ENCODE measurements at places on chromosomes 13 and 19. TPM values are rescaled to one million over a fixed set of nuclear protein-coding genes. Genes with fewer than 3 reads are reported as not detected.

GRCh38 chr19:49398001-49398615 is 10.1 kb downstream of the KASH5 start:
- DNase-seq = no peak

DNA sequence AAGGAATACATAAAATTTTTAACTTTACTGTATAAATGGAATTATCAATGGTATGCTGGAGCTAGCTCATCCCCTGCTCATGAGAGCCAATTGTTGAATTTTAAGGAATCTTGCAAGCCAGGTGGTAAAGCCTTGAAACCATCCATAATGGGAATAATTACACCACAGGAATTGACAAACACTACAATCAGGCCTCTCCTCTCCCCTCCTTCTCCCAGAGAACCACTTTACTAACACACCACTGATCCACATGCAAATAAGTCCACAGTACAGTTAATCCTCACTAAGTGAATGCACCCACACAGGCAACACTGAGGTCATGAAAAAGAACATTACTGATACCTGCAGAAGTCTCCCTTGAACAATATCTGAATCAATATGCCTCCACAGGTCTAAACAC is 140.5 kb downstream of the KLF12 start:
- no peak for DNase-seq

- no peak for DNase-seq
Measured at GRCh38 chr19:3463714-3464586, 16.4 kb downstream of the SMIM24 start.

Gene ADGRE3
- total RNA-seq = not detected

Gene LILRB5
- 0.28 TPM for total RNA-seq

DNA sequence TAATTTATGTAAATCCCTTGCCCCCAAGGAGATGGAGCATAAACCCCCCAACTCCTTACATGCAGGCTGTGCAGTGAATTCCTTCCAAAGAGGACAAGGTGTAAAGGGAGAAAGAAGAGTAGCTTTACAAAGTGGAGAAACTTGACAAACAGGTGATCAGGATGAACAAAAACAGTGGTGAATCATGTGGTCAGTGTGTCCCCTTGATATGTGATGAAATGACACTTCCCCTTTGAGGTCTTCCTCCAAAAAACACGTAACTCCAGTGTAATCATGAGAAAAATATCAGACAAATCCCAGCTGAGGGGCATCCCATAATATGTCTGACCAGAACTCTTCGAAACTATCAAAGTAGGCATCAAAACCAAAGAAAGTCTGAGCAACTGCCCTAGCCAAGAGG is 29.5 kb upstream of the AKT2 start:
- no peak for DNase-seq

GRCh38 chr19:19040417-19040816 is 7.0 kb downstream of the ARMC6 start:
- no peak for DNase-seq

- DNase-seq = no peak
Measured at GRCh38 chr19:42498169-42498757, 30.0 kb downstream of the CEACAM1 start.

Gene RASL11A
- 2.1 TPM for total RNA-seq

DNA sequence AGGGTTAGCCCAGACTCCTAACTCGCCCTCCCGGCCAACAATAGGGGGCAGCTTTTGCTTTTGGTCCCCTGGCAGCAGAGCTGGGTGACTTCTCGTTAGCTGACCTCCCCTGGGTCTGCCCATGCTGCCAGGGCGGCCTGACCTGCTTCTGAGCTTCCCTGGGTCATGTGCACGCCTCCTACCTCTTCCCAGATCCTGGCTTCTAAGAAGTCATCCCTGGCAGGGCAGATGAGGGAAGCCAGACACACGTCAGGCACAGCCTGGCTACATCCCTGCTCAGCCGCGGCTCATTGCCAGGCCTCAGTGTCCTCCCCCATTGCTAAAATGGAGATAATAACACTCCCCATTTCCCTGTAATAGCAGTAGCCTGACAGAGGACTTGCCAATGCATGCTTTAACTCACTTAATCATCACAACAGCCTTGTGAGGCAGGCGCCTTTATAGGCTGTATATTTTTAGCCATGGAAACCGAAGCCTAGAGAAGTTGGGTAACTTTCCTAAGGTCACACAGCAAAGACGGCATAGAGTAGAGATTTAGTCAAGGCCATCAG is 2.1 kb downstream of the KCNK6 start:
- no peak for DNase-seq

DNA sequence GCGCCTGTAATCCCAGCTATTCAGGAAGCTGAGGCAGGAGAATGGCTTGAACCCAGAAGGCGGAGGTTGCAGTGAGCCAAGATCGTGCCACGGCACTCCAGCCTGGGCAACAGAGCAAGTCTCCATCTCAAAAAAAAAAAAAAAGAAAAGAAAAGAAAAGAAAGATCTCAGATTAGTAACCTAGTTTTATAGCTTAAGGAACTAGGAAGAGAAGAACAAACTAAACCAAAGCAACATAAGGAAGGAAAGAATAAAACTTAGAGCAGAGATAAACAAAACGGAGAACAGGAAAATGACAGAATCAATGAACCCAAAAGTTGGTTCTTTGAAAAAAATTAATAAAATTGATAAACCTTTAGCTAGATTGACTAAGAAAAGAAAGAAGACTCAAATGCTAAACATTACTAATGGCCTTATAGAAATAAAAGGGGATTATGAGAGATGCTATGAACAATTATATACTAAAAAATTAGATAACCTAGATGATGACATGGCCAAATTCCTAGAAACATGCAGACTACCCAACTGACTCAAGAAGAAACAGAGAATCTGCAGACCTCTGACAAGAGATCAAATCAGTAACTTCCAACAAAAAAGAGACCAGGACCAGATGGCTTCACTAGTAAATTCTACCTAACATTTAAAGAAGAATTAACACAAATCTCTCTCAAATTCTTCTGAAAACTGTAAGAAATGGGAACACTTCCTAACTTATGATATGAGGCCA is 68.2 kb downstream of the CDADC1 start:
- no peak for DNase-seq

- peak; percentile 52 for DNase-seq
Measured at GRCh38 chr19:18422530-18423191, 3.5 kb downstream of the SSBP4 start.

GRCh38 chr13:31134039-31134711 is 27.5 kb downstream of the HSPH1 start:
- no peak for DNase-seq

GRCh38 chr13:31431722-31432137 is 232.0 kb downstream of the B3GLCT start:
- peak; percentile 36 for DNase-seq

DNA sequence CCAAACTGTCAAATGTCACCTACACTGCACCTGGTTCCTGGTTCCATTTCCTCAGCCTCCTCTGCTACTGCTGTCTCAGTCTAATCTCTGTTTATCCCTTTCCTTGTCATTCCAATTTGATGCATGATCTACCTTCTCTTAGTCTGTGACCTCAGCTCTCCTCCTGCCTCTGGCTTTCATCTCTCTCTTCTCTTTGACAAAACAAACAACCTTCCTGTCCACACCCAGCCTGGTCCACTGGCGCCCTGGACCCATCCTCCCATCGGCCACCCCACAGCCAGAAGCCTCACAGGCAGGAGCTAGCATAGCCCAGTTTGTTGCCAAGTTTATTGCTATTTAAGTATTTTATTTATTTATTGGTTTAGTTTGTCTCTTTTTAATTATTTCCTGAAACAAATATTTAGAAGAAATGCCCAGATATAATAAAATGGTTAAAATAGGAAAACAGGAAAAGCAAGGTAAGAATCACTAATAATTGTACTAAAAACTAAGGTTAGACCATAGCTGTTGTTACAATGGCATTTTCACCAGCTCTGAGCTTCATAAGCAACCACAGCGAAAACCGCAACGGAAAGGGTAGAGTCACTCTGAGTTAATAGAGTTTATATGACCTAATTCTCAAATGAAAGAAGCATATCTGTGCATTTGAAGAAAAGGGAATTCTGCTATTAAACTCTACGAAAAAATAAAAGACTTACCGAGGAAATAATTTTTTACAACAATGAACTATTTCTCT is 68.6 kb downstream of the EFNB2 start:
- no peak for DNase-seq

Gene PSG3
- not detected for total RNA-seq

GRCh38 chr19:51698296-51698695 is 5.2 kb downstream of the SPACA6 start:
- DNase-seq = no peak

- DNase-seq = no peak
Measured at GRCh38 chr19:13381827-13382632, 124.2 kb downstream of the CACNA1A start.

DNA sequence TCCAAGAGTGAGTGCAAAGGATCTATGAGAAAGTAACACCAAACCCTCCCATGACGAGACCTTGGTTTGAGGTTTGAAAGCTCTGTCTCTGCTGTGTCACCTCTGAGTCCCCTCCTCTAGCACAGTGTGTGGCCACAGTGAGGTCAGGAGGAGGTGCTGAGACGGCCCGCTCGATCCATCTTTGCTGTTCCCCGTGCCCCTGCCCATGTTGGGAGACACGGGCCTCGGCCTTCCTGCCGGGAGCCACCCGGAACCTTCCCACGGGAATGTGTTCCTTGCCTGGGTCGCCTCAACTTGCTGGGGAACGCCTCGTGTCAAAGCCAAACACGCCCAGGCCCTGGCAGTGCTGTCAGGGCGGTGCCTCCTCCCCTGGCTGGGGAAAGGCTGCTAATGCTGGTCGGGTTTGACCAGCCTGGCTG is 10.1 kb downstream of the NANOS3 start:
- DNase-seq = no peak

DNA sequence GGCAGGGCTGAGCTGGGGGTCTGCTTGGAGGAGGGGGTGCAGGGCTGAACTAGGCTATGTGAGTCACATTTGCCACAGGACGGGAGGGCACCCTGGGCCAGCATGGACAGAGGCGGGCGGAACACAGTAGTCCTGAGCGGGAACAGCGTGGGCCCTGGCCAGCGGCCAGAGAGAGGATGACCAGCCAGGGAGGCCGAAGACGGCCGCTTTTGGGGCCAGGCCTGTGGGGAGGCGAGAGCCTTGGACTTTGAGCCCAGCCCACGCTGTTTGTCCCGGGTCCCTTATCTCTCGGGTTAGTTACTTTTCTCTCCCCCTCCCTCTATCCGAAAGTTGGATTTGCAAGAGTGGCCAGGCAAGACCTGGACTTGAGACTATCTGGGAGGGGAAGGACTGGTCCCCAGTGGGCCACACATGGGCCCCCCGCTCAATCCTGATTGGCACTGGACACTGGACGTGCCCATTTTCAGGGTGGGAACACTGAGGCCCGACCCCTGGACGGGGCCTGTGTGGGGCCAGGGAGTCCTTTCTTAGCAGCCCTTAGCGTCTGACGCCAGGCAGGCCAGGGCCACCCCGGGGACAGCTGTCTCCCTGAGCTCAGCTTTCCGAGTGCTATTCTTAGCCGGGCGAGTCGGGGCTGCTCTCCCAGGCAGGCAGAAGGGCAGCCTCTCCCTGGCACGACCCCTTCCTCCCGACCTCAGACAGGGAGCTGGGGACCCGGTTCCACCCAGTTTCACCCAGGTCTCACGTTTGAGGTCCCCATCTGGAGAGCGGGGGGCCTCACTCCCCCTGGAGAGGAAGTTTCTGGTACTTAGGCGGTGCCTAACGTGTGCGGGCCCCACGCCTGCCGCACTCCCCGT is 833 bp downstream of the GAMT start:
- no peak for DNase-seq

- no peak for DNase-seq
Measured at GRCh38 chr13:96072392-96072791, 17.5 kb upstream of the HS6ST3 start.

Gene SYCN
- not detected for total RNA-seq

DNA sequence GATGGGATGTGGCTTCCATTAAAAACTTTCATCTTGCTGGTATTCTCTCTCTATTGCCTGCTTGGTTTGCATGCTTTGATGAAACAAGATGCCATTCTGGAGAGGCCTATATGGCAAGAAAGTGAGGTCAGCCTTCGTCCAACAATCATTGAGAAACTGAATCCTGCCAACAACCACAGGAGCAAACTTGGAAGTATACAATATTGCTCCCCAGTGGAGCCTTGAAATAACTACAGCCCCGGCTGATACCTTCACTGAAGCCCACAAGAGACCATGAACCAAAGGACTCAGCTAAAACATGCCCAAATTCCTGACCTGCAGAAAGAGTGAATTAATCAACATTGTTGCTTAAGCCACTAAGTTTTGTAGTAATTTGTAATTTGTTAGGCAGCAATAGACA is 82.5 kb upstream of the FGF14 start:
- no peak for DNase-seq

DNA sequence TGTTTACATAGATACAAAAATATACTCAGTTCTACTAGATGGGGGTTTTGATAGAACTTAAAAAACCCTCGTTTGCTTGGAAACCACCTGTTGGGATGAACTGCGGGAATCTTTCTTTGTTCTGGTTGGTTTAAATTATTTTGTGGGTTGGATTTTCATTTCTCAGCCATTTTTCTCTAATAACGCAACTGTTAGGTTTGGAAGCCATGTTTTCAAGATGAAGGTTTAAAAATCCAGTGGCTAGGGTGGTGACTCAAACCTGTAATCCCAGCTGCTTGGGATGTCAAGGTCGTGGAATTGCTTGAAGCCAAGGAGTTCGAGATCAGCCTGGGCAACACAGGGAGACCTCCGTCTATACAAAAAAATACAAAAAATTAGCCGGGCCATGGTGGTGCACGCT is 1.6 kb downstream of the URI1 start:
- no peak for DNase-seq

Gene EFNA2
- not detected for total RNA-seq

DNA sequence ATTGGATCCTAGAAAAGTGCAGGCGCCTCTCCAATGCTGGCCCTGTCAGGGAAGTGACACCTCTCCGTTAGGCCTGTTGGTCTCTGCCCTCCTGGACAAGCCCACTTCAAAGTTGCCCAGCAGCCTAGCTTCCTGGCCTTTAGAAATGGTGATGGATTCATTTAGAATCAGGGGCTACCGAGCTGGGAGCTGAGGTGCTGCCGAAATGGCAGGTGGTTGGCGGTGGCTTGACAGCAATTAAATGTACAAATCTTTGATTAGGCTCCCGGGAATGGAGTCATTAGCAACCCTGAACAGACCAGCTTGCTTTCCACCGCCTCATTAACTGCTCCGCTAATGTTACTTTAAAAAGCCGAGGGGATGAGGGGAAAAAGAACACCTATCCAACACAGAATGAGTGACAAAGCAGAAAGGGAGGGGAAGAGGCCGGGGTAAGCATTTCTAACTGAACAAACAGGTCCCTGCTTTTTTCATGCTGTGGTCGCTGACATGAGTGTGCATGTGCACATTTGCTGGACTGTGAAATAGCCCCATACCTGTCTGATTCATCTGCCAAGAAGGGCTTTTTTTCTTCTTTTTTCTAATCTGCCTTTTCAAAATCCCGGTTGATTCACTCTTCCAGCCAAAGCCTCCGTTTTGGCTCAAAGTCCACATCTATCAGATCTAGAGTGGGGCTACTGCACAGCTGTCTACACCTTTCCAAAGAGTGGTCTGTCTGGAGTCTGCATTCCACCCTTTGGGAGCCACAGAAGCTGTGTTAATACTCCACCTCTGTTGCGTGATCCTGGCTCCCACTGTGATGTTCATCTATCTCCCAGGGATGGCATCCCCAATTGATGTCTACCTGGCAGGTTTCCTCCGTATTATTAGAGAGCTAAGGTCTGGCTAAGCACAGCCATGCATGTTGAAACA is 431.9 kb downstream of the COG6 start:
- DNase-seq = no peak

Data from activated naive CD8-positive, alpha-beta T cell treated with anti-CD3 and anti-CD28 coated beads, Interleukin-2, amount 10 ng/mL, durations not matched to agents 7 days and 5 days (primary cell).